Activated T-cell treated with anti-CD3 and anti-CD28 coated beads for 4 hours (primary cell): ENCODE measurements at places on chromosomes 7 and 10.

DNA sequence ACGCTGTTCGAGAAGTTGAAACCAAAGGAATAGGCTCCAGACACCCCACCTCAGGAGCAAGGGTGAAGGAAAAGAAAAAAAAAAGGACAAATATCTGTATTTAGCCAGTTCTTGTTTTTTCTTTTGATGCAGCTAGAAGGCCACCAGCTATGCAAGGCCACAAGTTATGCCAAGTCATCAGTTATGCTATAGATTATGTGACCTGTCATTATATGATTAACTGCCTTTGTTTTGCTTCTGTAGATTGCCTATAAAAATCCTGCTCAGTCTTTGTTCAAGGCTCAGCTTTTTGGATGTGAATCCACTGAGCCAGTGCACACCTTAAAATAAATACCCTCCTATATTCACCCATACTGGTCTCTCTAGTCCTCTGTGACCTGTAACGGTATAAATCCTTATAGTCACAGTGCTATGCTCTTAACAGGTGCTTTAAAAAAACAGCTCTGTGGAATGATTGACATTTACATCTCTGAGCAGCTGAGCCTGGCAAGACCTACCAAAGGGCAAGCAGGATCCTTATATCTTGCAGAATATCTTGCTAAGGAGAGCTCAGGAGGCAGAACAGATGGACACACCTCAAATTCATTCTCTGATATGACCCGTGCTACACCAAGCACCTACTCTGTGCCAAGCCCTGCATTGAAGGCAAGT, 20.4 kb downstream of the MAT1A start:
- no peak for DNase-seq

DNA sequence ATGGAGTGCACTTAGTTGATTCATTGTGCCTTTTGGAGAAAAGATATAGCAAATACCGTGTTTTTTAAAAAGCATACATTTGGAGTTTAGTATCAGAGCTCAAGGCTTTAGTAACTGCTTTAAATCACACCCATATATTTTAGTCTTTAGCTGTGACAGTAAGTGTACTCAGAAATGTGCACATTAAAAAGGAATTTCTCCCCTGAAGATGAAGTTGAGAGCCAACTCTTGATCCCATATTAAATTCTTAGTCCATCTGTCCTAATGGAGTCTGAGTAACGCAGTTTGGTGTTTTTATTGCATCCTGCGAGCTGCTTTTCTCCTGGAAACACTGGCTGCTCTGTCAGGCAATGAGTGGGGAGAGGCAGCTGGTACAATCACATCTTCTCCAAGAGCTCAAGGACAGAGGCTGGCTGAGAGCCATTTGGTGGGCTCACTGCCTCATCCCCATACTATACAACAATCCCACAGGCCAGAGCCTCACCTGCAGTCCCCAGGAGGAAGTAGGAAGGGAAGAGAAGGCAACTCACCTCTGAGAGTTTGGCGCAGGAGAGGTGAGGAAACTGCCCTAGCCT, 473.6 kb upstream of the C7orf33 start:
- no peak for DNase-seq

DNA sequence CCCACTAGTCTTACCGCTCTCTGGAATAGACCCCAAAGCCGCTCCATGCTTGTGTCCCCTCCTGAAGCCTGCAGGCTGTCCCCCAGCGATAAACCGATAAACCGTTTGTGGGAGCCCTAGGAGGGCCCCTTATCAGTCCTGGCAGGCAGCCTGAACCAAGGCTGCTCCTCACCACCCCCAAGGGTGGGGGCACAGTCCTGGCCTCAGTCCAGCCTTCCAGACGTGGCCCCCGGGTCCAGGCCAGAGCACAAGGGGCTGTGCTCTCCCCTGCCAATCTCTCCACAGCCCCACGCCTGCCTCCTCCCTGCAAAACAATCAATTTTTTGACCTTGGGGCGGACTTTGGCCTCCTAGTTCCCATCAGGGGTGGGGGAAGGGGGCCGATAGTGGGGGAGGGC, at the start of gene TFR2:
TFR2 (minus strand) TSS at position 90 of the 397 bp plus-strand sequence; CDS start at position 47, 43 bp downstream.
- DNase-seq = no peak

DNA sequence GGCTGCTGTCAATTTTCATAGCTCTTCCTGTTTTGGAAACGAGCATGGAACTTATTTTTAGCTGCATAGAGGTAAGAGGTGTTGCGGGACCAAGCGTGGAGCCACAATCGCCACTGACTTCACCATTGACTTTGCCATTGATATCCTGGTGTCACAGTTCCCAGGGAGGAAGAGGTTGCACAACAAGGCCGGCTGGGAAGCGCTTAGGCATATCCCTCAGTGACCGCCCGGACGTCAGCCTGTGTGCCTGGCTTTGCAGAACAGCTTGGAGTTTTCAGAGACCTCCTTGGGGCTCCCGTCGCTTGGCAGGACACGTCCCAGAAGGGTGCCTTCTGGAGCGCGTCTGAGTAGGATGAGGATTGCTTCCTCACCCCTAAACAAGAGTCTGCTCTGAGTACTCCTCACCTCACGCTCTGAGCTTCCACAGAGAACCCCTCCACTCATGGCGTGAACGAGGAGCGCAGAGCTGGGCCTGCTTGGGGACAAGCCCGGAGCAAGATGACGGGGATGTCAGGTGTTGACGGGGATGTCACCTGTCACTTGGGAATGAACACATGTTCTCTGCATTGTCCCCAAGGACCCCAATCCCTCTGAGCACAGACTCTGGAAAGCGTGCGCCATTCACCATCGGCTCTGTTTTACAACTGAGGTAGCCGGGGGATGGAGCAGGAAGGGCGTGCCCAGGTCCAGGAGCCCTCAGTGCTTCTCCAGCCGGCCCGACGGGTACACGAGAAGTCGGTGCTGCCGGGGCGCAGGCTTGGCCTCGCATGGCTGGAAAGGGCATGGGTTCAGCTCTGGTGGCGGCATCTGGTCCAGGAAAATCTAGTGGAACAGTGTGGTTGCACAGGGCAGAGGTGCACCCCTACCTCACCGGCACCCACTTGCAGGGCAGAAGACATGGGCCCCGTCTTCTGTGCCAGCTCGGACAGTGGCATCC, 192.3 kb upstream of the SHH start:
- DNase-seq = no peak

GRCh38 chr10:48786606-48787282, 102.1 kb downstream of the WDFY4 start:
- no peak for DNase-seq

- DNase-seq = peak; percentile 9
Measured at GRCh38 chr7:66629222-66630062, 761 bp downstream of the KCTD7 start.

GRCh38 chr7:12244129-12244528, 33.0 kb downstream of the TMEM106B start:
- no peak for DNase-seq

DNA sequence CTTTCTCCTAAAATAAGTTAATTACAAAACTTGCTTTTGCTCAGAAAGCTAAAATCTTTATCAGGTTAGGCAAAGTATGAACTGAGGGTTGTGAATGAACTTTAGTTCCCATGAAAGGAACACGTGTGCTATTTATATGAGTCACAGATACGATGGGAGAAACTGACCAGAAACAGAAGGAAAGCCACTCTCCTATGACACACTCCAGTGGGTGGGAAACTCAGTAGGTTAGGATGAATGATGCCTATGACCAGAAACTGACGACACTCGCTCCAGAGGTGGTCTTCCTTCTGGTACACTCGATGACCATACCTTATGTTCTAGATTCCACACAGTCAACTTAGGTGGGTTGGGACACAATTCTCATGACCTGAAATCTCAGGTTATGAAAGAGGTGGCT, 215.7 kb upstream of the INHBA start:
- no peak for DNase-seq

- DNase-seq = no peak
Measured at GRCh38 chr7:145064114-145064513, 228.3 kb upstream of the TPK1 start.

DNA sequence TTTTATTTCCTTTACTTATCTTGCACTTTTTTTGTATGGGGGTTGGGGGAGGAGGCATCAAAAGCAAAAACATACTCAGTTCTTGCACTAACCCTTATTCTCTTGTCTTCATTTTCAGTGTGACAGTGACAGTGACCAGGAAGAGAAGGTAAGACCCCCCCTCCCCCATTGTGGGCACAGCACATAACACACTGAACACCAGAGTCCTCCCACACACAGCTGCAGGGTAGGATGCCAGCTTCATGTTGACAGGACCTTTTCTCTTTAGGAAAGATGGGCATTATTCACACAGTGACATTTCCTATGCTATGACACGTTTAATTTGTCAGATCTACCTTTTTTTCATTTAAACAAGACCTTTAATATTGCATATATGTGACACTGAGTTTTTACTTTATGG, 696.3 kb upstream of the GALNT17 start:
- DNase-seq = no peak

DNA sequence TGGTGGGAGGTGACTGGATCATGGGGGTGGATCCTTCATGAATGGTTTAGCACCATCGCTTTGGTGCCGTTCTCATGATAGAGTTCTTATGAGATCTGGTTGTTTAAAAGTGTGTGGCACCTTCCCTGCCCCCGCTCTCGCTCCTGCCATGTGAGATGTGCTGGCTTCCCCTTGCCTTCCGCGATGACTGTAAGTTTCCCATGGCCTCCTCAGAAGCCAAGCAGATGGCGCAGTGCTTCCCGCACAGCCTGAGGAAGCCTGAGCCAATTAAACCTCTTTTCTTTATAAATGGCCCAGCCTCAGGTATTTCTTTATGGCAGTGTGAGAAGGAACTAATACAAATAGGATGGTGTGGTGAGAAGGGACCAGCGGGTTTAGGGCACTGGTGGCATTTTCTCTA, 243.3 kb upstream of the CELF2 start:
- DNase-seq = no peak

- DNase-seq = no peak
Measured at GRCh38 chr10:9913876-9914514, 1103.7 kb upstream of the CELF2 start.

GRCh38 chr7:47444376-47445098, 137.4 kb downstream of the TNS3 start:
- DNase-seq = no peak

GRCh38 chr7:130374507-130374906, 5.8 kb upstream of the CPA1 start:
- DNase-seq = no peak

DNA sequence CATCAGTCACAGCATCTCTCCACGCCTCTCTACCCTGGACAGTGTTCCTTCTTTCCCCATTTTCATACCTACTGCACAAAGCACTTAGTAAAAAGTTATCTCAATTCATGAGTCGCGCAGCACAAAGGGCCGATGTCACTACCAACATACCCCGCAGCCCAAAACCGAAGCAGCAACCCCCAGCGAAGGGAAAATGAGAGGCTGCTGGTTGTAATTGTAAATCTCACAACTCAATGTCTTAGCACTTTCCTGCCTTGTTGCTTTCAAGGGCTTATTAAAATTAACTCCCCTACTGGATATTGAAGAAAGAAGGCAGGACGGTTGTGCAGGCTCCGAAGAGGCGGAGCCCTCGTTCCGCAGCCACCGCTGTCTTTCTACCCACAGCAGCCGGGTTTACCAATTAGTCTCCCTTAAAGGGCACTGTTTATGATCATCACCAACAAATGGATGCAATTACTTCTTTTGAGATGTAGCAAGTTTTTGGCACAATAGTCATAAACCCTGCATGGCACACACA, 6.5 kb downstream of the DIP2C start:
- no peak for DNase-seq

GRCh38 chr7:13259930-13260329, 572.5 kb downstream of the ARL4A start:
- no peak for DNase-seq

DNA sequence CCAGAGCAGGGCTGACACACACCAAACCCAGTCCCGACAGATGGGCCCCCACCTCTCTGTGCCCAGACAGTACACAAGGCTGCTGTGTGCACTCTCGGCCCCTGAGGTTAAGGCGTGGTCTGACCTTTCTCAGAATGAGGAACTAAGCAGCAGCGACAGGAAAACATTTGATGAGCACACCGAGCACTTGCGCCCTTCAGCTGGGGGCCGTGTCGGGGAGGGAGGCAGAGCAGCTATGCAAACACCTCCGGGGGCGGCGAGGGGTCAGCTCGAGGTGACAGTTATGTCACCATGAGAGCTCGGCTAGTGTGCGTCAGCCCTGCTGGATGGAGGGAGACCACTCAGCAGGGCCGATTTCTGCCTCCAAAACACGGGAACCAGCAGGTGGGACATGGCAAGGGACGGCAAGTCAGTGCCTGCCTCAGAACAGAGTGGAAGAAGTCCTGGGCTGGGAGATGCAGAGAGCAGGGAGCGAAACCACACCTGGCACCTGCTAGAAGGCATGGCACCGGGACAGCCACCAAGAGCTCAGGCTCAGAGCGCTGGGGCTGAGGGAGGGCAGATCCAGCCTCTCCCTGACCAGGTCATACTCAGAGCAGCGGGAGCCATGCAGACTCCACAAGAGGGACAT, 57.4 kb downstream of the CHST15 start:
- no peak for DNase-seq

- no peak for DNase-seq
Measured at GRCh38 chr7:1892011-1892965, 222.2 kb downstream of the ELFN1 start.

DNA sequence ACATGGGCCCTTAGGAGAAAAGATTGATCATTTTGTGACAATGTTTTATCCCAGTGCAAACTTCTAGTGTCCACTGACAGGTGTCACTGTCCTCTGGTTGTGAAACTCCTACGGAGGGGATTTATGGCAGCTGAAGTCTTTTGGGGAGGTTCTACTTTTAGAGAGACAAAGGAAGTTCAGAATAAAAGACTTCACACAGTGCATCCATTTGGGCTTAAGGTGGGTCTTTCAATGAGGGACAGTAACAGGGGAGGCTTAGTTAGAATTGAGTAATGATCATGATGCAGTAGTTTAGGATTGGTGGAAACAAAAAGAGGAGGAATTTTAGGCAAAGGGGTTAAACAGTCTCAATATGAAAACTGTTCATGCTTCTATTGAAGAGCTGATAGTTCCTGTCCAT, 501.1 kb upstream of the NRP1 start:
- DNase-seq = no peak

- no peak for DNase-seq
Measured at GRCh38 chr7:155231241-155231800, 66.4 kb upstream of the INSIG1 start.

- DNase-seq = no peak
Measured at GRCh38 chr7:68544851-68545250, 1053.4 kb upstream of the AUTS2 start.

GRCh38 chr10:17808971-17809841, at the start of gene MRC1:
Gene MRC1 (plus strand): TSS chr10:17809348. CDS start chr10:17809466, 118 bp downstream.
- no peak for DNase-seq

GRCh38 chr7:51901489-51901840, 584.9 kb upstream of the COBL start:
- no peak for DNase-seq

DNA sequence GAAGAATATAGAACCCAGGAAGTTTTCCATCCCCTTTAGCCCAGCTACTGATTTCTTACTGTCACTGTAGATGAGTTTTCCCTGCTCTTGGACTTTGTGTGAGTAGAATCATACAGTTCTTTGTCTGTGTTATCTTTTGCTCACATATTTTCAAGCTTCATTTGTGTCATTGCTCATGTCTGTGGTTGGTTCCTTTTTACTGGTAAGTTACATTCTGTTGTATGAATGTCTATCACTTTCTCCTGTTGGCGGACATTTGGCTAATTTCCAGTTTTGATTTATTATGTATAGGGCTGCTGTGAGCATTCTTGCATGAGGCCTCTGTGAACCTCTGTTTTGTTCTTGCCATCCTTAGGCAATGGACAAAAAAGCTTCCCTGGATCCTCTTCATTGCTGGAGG, 5.3 kb downstream of the GLRX3 start:
- DNase-seq = no peak
